Activated naive CD4-positive, alpha-beta T cell treated with anti-CD3 and anti-CD28 coated beads, Interleukin-2, amount 50 U/mL, for 16 hours (primary cell): ENCODE measurements at places on chromosomes 16 and 17.

GRCh38 chr16:80105160-80105559 is 435.6 kb upstream of the DYNLRB2 start:
- DNase-seq = no peak

DNA sequence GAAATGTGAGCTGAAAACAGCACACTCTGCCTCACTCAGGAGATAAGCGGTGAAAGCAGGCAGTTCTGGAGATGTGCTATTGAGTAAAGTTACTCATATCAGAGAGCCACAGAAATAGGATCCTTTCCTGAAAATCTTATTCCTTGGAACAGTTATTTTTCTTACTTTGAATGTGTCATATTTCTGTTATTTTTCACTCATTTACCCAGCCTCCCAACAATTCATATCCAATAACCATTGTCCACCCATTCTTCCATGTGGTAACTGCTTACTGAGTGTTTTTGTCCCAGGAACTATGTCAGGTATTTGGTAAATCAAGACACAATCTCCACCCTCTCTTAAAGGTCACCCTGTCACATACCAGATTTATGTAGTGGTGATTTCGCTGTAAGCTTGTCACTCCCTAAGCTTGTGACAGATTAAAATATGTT is 144.9 kb downstream of the PARN start:
- no peak for DNase-seq

GRCh38 chr17:794876-795275 is 12.7 kb downstream of the MRM3 start:
- DNase-seq = peak; percentile 39

DNA sequence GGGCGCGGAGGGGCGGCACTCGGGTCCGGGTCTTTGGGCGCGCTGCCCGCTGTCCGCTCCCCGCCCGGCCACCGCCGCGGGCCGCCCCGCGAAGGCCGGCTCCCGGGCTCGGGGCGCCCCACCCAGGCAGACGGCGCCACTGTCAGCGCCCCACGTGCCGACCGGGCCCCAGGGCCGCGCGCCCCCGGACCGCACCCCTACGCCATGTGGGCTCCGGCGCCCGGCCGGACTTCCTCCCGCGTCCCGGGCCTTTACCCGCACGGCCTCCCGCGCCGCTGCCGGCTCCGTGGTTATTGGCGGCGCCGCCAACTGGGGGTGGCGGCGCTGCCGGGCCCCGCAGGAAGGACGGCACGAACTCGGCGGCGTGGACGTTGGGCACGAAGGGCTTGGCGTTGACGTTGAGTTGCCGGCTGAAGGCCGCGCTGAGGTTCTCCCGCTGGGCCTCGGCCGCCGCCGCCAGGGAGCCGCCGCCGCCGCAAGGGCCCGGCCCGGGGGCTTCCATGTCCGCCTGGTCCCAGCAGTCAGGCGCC is 577 bp downstream of the GSPT1 start:
- DNase-seq = peak; percentile 36

- DNase-seq = no peak
Measured at GRCh38 chr17:35537601-35538141, at the start of gene SLFN12L. Gene SLFN12L, minus strand, starts transcription at chr17:35537678. Its CDS starts 15,314 bp downstream, at chr17:35522364.

DNA sequence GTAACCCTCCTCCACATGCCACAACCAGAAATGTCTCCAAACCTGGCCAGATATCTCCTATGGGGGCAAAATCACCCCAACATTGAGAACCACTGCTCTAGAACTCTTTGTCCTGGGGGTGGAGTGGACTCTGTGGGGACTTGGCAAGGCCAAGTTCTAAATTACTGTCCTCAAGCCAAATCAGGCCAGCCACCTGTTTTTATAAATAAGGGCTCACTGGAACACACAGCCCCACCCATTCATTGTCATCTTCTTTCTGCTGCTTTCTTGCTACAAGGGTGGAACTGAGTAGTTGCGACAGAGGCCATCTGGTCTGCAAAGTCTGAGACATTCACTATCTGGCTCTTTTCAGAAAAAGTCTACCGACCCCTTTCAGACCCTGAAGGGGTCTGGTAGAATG is 26.8 kb upstream of the TMEM220 start:
- no peak for DNase-seq

DNA sequence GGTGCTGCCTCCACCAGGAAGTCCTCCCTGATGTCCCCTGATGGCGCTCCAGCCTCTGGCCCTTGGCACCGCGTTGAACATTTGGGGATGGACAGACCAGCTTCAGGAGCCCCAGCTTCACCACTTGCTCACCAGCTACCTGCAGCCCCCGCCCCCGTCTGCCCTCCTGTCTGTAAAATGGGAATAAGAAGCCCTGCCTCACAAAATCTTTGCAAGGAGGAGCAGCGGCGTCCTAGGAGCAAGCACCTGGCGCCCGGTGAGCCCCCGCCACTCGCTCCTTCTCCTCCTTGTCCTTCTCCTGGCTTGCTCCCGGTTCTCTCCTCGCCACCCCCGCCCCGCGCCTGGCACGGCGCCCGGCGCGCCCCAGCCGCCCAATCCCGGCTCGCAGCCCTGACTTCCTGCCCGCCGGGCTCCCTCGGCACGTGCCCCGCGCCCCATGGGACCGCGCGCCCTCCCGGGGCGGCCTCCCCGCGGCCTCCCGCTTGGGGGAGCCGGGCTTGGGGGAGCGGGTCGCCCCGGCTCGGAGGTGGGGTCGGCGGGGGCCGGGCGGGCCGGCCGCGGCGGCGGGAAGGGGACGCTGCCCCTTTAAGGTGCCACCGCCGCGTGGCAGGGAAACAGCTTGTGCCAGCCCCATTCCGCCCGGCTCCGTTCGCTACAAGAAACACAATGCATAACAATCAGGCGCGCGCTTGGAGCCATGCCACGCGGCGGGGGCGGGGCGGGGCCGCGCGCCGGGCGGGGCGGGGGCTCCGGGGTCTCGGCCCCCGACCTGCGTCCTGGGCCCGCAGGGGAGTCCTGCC is 9.1 kb upstream of the PPP1R1B start:
- DNase-seq = peak; percentile 65

DNA sequence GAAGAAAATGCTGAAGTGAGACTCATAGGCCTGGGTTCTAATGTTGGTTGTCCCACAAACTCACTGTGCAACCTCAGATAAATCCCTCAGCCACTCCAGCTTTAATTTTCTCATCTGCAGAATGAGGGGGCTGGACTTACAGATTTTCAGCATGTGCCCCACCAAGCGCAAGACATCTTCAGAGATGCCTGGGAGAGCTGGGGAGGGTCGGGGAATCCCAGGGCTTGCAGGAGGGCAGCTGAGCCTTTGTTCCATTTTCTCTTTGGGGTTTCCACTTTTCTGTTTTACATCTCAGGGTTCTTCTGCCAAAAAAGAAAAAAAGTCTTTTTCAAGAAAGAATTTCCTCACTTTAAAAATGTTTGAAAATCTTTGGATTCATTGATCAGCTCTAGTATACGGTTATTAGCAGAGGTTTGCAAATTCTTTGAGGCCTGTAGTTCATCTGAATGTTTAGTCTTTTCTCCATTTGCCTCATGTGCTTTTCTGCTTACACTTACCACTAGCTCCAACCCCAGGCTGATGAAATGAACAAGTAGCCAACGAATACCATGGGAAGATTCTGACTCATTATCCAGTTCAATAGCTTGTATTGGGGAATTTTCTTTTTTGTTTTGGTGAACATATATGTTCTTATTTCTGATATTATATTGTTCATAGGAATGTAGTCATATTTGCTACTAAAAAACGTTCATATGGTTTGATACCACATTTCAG is 56.4 kb downstream of the CHD9 start:
- no peak for DNase-seq

DNA sequence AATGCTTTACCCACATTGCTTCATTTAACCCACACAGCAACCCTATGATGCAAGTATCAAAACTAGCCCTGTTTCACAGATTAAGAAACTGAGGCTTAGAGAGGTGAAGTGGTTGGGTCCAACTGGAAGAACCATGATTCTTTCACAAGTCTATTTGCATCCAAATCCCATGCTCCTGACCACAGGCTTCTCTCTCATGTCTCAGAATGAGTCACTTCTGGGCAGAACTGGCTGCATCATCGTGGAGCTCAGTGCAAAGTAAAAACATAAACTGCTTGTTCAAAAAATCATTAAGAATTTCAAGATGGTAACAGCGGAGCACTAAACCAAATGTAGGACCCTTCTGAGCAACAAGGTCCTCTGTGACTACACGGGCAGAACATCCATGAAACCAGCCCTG is 20.2 kb upstream of the CES1 start:
- no peak for DNase-seq

GRCh38 chr16:12936391-12936790 is 35.0 kb downstream of the SHISA9 start:
- DNase-seq = no peak

DNA sequence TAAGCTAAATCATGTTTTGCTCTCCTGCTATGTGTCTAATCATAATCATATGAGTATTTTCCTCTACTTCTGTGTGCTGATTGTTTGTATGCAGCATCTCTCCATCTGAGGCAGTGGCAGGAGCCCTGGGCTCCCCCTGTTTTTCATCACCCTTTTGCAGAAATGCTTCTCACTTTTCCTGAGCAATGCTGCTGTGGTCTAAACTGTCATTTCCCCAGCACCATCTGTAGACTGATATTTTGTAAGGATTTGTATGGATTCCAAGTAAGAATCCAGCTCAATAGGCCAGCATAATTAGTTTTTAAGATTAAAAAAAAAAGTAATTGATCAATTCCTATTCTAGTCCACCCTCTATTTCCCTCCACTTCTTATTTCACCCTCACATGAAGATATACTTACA is 257.0 kb upstream of the CPHXL start:
- DNase-seq = no peak

- DNase-seq = no peak
Measured at GRCh38 chr16:30786115-30786935, 680 bp downstream of the ZNF629 start.

GRCh38 chr17:78430892-78431691 is 52.6 kb downstream of the PGS1 start:
- no peak for DNase-seq

DNA sequence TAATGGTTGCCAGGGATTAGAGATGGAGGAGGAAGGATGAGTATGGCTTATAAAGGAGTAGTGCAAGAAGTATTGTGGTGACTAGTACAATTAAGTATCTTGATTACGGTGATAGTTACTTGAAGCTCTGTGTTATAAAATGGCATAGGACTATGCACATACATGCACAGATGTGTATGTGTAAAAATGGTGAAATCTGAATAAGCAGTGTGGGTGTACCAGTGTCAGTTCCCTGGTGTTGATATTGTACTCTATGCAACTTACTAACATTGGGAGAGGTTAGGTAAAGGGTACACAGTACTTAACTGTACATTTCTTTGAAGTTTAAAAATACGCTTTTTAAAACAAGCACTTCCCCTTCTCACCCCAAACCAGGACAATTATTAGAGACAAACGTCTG is 48.5 kb downstream of the NSRP1 start:
- DNase-seq = no peak

- DNase-seq = no peak
Measured at GRCh38 chr17:81909231-81909630, 2.0 kb downstream of the PCYT2 start.
